ENCODE measurements at places on chromosomes 7 and 10.

DNA sequence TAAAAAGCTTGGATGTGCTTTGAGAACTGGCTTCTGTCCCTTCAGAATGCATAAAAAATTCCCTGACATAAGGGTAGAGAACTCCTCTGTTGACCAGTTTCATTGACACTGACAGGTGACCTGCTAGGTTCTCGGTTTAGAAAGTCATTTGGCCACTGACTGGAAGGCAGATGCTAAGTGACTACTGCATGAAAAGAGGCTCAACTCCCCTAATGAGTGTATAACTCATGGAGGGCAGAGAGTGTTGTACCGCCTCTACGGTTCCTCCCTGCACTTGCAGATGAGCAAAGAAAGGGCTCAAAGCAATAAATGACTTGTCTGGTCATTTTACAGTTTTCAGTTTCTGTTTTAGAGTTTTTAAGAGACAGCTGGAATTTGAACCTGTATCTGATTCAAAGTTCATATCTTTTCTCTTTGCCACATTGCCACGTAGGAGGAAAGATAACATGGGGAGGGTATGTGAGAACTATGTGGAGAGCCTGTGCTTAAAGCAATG lies 2.9 kb upstream of the FGL2 start:
- DNase-seq: no peak

DNA sequence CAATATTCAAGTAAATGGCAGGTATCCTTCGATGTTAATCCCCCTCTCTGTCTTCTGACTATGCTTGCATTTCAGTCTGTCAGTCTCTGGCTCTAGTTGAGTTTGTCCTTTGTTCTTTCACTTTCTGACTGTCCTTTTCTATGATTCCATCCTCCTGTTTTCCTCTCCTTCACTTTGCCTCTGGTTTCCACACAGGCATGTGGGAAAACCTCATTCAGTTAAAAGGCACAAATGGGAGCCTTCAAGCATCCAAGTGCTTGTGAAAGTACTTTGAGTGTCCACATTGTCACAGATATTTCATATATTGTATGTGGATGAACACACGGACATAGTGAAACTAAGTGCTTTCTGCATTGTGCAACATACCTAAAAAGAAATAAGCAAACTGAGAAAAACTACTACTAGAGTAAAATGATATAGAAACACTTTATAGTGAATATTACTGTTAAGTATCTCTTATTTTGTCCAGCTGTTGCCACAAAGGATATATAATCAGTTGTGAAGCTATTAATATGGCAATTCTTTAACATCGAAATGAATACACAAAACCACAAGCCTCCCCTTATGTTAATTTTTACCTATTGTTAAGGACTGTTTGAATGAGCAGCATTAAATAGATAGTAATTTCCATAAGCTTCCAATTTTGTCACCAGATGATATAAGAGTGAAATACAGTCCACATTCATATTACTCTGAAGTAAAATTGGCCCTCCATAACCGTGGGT lies 71.7 kb downstream of the NRBF2 start:
- DNase-seq: no peak

GRCh38 chr10:51894771-51895578 lies 195.6 kb upstream of the CSTF2T start:
- no peak for DNase-seq

DNA sequence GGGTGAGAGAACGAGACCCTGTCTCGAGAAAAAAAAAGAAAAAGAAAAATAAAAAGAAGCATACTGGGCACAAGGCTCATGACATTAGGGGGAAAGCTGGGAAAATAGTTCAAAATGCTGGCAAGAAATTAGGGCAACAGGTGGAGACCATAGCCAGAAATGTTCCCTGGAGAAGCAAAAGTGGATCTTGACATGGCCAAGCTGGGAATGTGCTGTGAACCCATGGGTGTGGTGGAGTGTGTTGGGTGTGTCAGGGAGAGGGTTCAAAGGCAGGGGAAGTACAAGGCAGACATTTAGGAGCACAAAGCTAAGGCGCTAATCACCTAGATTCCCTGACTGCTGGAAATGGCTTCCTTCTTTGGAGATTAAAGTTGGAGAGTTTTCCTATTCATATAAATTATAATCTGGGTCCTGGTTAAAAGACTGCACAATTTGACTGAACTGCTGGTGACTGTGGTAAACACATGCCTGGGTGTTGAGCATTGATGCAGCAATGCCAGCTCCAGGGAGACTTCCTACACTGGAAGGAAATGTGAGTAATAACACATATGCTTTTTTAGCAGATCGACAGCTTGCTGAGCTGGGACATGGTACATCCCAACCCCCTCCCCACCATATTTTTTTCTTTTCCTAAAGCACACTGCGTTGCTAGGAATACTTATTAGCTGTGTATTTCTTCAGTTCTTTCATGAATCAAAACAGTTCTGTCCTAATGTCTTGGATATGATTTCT lies 70.1 kb upstream of the ARHGAP21 start:
- DNase-seq: no peak

- no peak for DNase-seq
Measured at GRCh38 chr7:107982918-107983389, 20.0 kb downstream of the LAMB1 start.

- no peak for DNase-seq
Measured at GRCh38 chr10:45404770-45405120, 30.7 kb downstream of the ALOX5 start.

GRCh38 chr7:138752518-138753149 lies 45.2 kb upstream of the TMEM213 start:
- peak; percentile 56 for DNase-seq

DNA sequence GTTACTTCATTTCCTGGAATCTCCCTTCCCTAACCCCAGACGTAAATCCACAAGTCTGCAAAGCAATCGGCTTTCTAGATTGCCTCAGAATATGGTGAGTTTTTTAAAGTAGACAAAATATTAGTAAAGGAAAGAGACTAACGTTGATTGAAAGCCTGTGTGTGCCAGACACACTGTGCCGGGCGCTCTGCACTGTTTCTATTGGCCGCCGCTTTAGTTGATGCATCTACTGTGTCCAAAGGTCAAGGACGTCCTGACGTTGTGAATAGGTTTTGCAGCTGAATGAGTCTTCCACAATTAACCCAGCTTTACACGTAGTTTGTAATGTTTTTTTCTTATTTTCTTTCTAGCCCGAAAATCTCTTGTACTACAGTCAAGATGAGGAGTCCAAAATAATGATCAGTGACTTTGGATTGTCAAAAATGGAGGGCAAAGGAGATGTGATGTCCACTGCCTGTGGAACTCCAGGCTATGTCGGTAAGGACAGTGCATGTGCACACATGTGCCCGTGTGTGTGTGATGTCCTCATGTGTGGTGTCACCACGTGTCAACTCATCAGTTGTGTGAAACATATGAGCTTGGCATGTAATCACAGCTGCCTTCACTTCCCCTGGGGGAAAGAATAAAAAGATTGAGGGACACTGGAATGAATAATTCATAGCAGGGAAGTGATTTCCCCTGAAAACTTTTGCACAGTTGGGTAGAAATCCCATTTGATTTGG lies 232.0 kb downstream of the CCDC3 start:
- no peak for DNase-seq

- no peak for DNase-seq
Measured at GRCh38 chr10:76576276-76576962, 1061.2 kb downstream of the KCNMA1 start.

- peak; percentile 75 for DNase-seq
Measured at GRCh38 chr7:151992375-151992774, 33.1 kb upstream of the GALNT11 start.

DNA sequence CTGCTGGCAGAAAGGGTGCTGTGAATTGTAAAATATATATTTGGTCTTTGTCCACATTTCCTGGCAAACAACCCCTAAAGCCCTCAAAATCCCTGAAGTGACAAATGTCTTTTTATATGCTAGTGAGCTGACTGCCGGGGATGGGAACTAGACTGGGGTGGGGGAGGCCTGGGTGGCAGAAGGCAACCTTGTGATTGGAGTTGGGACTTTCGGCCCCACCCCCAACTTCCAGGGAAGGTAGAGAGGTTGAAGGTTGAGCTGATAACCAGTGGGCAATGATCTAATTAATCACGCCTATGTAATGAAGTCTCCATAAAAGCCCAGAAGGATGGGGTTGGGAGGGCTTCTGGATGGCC lies 2.7 kb downstream of the EPHA1 start:
- no peak for DNase-seq

DNA sequence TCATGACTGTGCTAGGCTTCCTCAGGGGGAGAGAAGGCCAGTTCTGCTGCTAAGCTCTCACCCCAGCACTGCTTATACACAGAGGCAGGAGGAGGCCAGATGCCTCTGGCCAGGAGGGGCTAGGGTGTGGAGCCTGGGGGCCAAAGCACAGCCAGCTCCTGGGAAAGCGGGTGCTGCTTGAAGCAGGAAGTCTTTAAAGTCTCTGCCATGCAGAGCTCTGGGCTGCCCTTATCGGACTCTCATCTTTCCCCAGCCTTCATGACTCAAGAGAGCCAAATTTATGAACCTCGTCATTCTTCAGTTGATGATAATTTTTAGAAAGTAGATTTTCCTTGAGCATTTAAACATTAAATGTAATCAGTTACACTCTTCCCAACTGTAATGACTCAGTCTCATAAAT lies 11.2 kb upstream of the TSPAN14 start:
- DNase-seq: no peak

GRCh38 chr7:32221736-32222135 lies 151.5 kb upstream of the PDE1C start:
- no peak for DNase-seq

GRCh38 chr7:34357068-34357467 lies 300.9 kb upstream of the NPSR1 start:
- no peak for DNase-seq

DNA sequence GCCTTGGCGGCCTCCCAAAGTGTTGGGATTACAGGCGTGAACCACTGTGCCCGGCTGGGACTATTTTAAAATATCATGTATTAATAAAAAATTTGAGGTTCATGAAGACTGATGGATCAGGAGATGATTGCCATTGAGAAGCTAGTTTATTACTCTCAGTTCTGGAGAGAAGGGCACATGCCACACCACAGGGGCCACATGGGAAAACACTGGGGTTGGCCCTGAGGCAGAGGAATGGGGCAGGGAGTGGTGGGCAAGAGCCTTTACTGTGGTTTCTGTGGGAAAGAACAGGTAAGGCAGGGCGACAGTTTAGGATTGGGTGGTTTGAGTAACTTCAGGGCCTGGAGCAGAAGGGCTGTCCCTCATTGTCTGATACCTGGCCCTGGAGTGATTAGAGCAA lies 6.8 kb upstream of the TBRG4 start:
- no peak for DNase-seq

DNA sequence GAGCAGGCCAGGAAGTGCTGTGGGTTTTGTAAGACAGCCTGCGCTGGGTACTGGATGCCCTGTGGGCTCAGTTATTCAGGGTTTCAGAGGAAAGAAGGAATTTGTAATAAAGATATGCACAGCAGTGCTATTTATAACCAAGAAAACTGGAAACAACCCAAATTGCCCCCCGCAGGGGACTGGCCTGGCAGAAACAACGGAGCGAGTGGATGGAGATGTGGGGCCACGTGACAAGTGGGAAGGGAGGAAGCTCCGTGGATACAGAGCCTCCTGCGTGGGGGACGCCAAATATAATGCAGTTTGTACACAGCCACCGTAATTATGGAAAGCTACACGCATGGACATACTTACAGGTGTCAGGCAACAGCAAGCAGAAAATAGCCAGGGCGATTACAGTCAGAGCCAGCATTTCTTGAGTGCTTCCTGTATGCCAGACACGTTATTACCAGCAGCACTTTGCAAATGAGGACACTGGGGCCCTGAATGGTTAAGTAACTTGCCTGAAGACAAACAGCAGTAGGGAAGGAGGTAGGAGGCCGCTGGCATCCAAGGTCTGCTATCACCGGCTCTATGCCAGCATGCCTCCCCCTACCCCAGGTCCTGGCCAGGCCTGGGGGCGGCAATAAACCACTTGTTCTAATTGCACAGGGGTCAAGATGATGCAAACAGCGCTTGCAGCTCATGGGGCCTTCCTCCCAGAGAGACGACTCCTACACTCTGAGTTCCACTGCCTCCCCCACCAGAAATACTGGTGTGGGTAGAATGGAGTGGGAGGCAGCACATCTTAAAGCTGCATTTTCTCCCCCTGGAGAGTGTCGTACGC lies 8.7 kb upstream of the CAMK2B start:
- no peak for DNase-seq

DNA sequence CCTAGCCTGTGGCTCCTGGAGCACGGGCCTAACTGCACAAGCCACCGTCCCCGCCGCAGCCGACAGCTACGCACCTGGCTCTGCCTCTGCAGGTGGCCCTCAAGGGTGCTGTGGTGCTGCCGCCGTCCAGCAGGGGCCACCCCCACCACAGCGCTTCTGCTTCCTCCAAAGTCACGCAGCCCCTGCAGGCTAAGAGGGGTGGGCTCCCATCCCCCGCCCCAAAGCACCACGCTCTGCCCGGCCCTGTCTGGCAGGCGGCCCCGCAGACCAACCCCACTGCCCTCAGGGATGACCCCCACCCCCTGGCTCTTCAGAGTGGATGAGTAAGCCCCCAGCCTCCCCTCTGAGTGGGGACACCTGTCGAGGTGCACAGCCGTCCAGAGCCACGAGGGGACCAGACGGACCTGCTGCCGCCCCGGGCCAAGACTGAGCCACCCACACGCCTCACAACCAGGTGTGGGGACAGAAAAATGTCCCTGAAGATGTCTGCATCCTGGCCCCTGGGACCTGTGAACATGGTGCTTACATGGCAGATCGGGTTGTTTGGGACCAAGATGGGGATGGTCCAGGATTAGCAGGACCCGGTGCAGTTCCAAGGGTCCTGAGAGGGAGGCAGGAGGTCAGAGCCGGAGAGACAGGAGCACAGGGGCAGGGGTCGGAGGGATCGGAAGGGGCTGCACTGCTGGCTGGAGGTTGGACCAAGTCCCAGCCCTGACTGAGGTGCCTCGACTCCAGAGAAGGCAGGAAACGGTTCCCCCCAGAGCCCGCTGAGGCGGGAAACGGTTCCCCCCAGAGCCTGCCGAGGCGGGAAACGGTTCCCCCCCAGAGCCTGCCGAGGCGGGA lies 9.0 kb upstream of the ADAP1 start:
- DNase-seq: no peak

GRCh38 chr10:71396711-71397295 lies at the start of gene CDH23:
CDH23 (plus strand) TSS chr10:71396920; CDS start chr10:71439832, 42,912 bp downstream.
- no peak for DNase-seq

DNA sequence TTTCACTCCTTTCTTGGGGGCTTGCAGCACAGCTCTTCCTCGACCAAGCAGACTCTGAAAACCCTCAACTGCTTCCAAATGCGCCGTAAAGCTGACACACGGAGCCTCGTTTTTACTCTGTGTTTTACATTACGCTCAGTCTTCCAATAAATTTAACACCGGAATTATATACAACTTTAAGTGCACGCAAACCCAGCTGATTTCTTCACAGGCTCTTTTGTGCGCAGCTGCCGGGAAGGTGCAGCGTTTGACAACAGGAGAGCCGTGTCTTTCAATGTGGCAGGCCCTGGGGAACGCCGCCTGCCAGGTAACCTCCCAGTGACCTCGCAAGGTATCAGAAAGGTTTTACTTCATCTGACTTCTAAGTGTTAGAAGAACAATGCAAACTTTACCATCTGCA lies 35.0 kb downstream of the GFRA1 start:
- no peak for DNase-seq

- DNase-seq: no peak
Measured at GRCh38 chr7:114534953-114535352, 120.3 kb downstream of the FOXP2 start.

GRCh38 chr10:43402176-43402575 lies 6.8 kb downstream of the HNRNPF start:
- DNase-seq: no peak

GRCh38 chr7:151900986-151901621 lies 24.2 kb upstream of the PRKAG2 start:
- no peak for DNase-seq

- peak; percentile 18 for DNase-seq
Measured at GRCh38 chr7:99141334-99141733, 2.6 kb downstream of the SMURF1 start.

Data from HT-29 (cell line).